CD4-positive, CD25-positive, alpha-beta regulatory T cell (primary cell): ENCODE measurements at places on chromosomes 2 and 18. TPM values are rescaled to one million over a fixed set of nuclear protein-coding genes. Genes with fewer than 3 reads are reported as not detected.

- no peak overlapping the region for H3K27ac ChIP-seq
- no peaks in the 10 kb centered on the region for H3K4me1 ChIP-seq
- peaks cover 12% of the 10 kb centered on the region for H3K36me3 ChIP-seq
- no peak for DNase-seq
These were observed 11.5 kb downstream of the MFSD2B start for GRCh38 chr2:24021122-24021998.

- no peak for DNase-seq
- H3K4me1 ChIP-seq: no peaks in the 10 kb centered on the region
- H3K27me3 ChIP-seq: no peaks in the 10 kb centered on the region
These were observed 705.7 kb upstream of the DDX18 start for GRCh38 chr2:117108741-117109267.

HPCAL1 gene
- polyA plus RNA-seq: 80.6 TPM

- H3K36me3 ChIP-seq: peaks cover 57% of the 10 kb centered on the region
- H3K27ac ChIP-seq: no peak overlapping the region
- H3K4me3 ChIP-seq: no peak overlapping the region
- H3K27me3 ChIP-seq: no peaks in the 10 kb centered on the region
- H3K4me1 ChIP-seq: no peaks in the 10 kb centered on the region
These were observed 62.4 kb downstream of the RALBP1 start for GRCh38 chr18:9537677-9538076.

MFSD2B gene
- not detected for polyA plus RNA-seq

DNA sequence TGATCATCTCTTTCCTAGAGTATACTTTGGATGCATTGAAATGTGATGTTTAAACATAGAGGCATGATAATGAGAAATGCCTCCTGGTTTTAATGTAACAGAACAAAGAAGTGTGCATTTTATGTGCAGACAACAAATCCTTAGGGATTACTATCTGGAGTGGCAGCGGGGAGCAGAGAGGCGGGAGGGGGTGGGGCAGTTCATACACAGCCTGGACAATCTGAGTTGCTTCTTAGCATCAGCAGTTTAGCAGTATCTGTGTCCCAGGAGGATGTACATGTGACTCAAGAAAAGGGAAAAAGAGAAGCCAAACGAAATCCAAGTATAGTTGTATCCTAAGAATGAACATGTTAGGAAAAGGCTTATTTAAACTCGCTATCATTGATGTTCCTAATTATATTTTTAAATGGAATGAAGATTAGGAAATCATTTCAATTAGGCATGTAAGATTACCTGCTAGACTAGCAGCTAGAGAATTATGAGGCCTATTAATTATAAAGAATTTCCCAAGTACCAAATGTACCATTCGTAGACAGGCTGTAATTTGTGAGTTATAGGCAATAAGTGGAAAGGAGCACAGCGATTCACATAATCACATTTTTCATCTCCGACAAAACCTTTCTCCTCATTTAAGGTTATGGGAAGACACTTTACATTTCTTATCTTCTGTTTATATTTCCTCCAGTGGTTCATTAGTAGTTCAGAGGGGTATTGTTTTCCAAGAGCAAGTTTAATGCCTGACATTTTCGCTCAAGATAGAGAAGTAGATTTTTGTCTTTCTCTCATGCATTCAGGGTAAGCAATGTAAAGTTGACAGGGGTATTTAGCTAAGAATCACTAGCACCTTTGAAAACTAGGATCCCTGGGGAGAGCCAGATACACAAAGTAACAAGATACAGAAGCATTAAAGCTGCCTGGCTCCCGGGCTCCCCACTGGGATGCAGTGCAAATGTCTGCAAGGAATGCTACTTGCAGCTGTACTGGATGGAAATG lies 141.3 kb upstream of the NOSTRIN start:
- no peak for DNase-seq
- H3K4me3 ChIP-seq: no peak overlapping the region
- no peaks in the 10 kb centered on the region for H3K27me3 ChIP-seq
- H3K27ac ChIP-seq: no peak overlapping the region
- H3K36me3 ChIP-seq: no peaks in the 10 kb centered on the region

DNA sequence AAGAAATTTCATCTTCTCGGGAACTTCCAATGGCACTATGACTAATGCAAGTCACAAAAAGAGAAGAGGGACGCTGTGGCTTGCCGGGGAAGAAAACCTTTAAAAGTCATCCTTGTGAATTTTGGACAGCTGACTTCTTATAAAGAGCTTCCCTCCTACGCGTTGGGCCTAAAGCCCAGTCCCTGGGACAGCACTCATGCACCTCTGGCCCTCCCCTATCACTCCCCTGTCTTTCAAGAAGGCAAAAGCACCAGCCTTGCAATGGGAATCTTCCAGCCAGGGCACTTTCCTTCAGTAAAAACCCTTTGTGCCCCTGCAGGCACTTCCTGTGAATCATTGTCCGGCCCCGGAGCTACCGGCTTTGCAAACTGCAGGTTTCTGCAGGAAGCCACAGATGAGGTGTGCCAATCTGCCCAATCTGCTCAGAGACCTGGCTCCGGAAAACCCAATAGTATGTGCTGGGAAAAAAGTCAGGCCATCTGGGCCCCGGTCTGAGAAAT lies 7.1 kb downstream of the MREG start:
- H3K4me3 ChIP-seq: peak overlapping the region; percentile 47
- no peak for DNase-seq
- H3K27ac ChIP-seq: peak overlapping the region; percentile 55
- no peaks in the 10 kb centered on the region for H3K36me3 ChIP-seq

DNA sequence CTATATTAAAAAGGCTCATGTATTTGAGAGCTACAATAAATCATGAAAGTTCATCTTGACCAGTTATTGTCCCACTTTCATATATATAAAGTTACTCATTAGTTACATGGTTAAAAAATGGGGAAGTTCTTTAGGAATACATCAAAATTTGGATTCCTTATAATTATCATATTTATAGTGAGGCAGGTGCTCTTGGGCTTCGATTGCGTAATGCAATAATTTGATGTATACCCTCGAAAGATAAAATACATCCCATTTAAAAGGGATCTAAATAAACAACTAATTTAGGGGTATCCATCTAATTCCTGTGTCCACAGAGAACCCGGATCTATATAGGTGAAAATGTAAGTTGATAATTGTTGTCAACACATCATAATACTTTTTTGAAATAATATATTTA lies 444.6 kb downstream of the RIT2 start:
- no peak overlapping the region for H3K4me3 ChIP-seq
- no peak for DNase-seq
- no peaks in the 10 kb centered on the region for H3K27me3 ChIP-seq
- H3K4me1 ChIP-seq: no peaks in the 10 kb centered on the region
- no peak overlapping the region for H3K27ac ChIP-seq
- no peaks in the 10 kb centered on the region for H3K36me3 ChIP-seq

FMNL2 gene
- polyA plus RNA-seq: 0.21 TPM

DNA sequence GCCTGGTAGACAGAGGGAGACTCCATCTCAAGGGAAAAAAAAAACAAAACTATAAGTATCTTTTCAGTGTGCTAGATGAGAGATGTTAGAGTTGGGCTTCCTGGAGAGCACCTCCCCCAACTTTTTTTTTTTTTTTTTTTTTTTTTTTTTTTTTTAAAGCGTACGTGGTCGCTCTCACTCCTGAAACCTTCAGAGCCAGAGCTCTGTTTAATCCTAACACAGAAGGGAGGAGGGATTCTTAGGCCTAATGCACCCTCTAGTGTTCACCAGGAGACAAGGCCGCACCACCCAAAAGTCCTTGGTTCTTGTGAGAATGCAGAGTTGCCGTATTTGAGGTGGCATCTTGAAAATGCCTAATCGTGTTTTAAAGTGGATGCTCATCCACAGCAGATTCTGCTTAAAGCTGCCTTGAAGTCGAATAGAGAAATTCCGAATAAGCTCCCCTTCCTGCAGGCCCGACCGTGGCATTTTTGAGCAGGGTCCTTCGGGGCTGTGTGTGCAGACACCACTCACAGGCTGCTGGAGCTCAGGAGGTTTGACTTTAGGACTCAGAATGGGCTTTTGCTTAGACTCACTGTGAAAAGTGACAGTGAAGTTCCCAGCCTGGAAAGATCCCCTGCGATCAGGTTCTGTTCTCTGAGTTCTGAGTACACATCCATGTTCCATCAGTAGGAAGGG lies 252.6 kb downstream of the AGAP1 start:
- H3K36me3 ChIP-seq: no peaks in the 10 kb centered on the region
- no peak overlapping the region for H3K27ac ChIP-seq
- no peak overlapping the region for H3K4me3 ChIP-seq
- H3K4me1 ChIP-seq: no peaks in the 10 kb centered on the region
- no peaks in the 10 kb centered on the region for H3K27me3 ChIP-seq
- peak; percentile 60 for DNase-seq

CD302 gene
- 0.59 TPM for polyA plus RNA-seq

TMEM37 gene
- 0.19 TPM for polyA plus RNA-seq

- no peak overlapping the region for H3K27ac ChIP-seq
- no peak for DNase-seq
- no peak overlapping the region for H3K4me3 ChIP-seq
- H3K36me3 ChIP-seq: no peaks in the 10 kb centered on the region
- no peaks in the 10 kb centered on the region for H3K27me3 ChIP-seq
These were observed 107.9 kb upstream of the EPB41L3 start for GRCh38 chr18:5651736-5652135.

GRCh38 chr2:240477916-240478315 lies 42.5 kb downstream of the GPC1 start:
- no peak overlapping the region for H3K27ac ChIP-seq
- DNase-seq: no peak
- no peaks in the 10 kb centered on the region for H3K36me3 ChIP-seq
- no peaks in the 10 kb centered on the region for H3K4me1 ChIP-seq
- no peak overlapping the region for H3K4me3 ChIP-seq

GRCh38 chr2:20491739-20492531 lies 45.1 kb downstream of the RHOB start:
- H3K4me1 ChIP-seq: no peaks in the 10 kb centered on the region
- no peaks in the 10 kb centered on the region for H3K27me3 ChIP-seq
- no peak overlapping the region for H3K27ac ChIP-seq
- no peak overlapping the region for H3K4me3 ChIP-seq

RTP5 gene
- not detected for polyA plus RNA-seq

- H3K4me1 ChIP-seq: peaks cover 21% of the 10 kb centered on the region
- H3K27me3 ChIP-seq: no peaks in the 10 kb centered on the region
These were observed 4.3 kb downstream of the MCEE start for GRCh38 chr2:71125506-71126294.

DNA sequence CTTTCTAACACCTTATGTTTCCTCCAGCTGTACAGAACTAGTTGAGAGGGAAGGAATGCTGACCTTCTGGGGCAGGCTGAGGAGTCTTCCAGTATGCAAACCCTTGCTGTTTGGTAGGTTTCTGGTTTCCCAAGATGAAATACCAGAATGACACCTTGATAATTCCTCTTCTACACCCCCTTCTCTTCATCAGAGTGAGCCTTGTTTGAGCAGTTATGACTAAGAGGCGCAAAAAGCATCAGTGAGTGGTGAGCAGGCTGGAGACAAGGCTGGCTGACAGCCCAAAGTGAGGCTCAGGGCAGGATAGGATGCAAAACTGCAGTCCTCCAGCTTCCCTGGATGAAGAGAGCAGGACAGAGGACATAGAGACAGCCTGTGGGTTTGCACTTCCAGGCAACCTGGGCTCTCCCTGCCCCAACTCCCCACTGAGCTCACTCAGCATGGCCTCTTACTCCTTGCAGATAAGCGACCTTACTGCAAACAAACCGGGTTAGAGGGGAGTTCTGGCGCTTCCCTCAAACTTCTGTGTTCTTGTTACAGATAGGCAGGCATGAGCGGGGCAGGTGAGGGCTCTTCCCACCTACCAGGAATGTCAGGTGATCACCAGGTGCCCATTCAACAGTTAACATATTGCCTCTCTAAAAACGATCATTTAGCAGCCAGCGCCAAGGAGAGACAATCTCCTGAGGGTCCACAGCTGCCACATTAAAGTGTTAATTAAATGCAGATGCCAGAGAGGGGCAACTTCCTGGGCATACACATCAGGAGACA lies 5.4 kb downstream of the MPPE1 start:
- H3K27me3 ChIP-seq: no peaks in the 10 kb centered on the region
- H3K27ac ChIP-seq: no peak overlapping the region
- peaks cover 10% of the 10 kb centered on the region for H3K4me1 ChIP-seq
- H3K36me3 ChIP-seq: peaks cover 38% of the 10 kb centered on the region
- DNase-seq: no peak
- no peak overlapping the region for H3K4me3 ChIP-seq

DNA sequence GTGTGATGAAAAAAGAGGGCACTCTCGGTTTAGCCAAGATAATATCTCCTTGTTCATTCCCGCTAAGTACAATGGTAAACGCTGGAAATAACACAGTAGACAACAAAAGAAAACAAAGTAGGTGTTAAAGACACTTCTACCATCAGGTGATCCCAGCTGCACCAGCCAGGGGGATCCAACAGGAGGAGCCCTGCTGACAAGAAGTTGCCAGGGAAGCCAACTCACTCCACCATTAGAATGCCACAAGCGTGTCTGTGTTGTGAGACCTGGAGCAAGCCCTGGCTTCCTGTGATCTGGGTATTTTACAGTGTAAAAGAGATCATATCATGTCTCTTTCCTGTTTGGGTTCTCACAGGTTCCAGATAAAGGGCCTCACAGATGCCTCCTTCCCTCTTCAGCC lies 117.0 kb downstream of the GRB14 start:
- DNase-seq: no peak
- H3K4me1 ChIP-seq: no peaks in the 10 kb centered on the region
- H3K4me3 ChIP-seq: no peak overlapping the region
- H3K36me3 ChIP-seq: no peaks in the 10 kb centered on the region
- H3K27ac ChIP-seq: no peak overlapping the region
- H3K27me3 ChIP-seq: no peaks in the 10 kb centered on the region

GRCh38 chr18:36826556-36826955 lies 2.2 kb downstream of the TPGS2 start:
- peaks cover 29% of the 10 kb centered on the region for H3K4me1 ChIP-seq
- no peaks in the 10 kb centered on the region for H3K27me3 ChIP-seq
- peak overlapping the region; percentile 11 for H3K4me3 ChIP-seq

GRCh38 chr2:160076241-160076640 lies 13.8 kb upstream of the PLA2R1 start:
- H3K4me1 ChIP-seq: no peaks in the 10 kb centered on the region
- H3K27me3 ChIP-seq: peaks cover 3% of the 10 kb centered on the region
- DNase-seq: no peak
- no peaks in the 10 kb centered on the region for H3K36me3 ChIP-seq

LYPD1 gene
- polyA plus RNA-seq: not detected

KDSR gene
- polyA plus RNA-seq: 104 TPM

- H3K4me3 ChIP-seq: no peak overlapping the region
- H3K36me3 ChIP-seq: no peaks in the 10 kb centered on the region
- H3K27me3 ChIP-seq: no peaks in the 10 kb centered on the region
- no peak for DNase-seq
- no peak overlapping the region for H3K27ac ChIP-seq
These were observed 13.5 kb upstream of the DOK6 start for GRCh38 chr18:69387186-69387585.

DNA sequence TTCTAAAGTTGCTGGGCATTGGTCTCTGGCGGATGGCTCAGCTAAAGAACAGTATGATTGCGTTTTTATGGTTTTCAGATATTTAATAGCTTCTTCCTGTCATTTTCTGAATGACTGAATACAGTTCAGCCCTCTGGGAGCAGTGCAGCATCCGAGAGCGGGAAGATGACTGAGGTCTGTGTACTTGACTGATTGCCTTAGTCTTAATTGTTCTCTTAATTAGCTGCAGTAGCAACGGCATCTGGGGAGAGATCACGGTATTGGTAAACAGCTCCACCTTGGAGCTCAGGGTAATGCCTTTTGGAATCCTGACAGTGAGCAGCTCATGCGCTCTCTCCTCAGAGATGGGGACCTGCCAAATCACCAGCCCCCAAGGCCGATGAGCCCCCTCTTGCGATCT lies 481.4 kb upstream of the SPRED2 start:
- H3K36me3 ChIP-seq: no peaks in the 10 kb centered on the region
- H3K27ac ChIP-seq: no peak overlapping the region
- no peak for DNase-seq
- H3K4me3 ChIP-seq: no peak overlapping the region
